Stimulated activated CD8-positive, alpha-beta memory T cell treated with anti-CD3 and anti-CD28 coated beads, Interleukin-15, amount 100 ng/mL, for 1 hour (primary cell): ENCODE measurements at places on chromosomes 2 and 18.

DNA sequence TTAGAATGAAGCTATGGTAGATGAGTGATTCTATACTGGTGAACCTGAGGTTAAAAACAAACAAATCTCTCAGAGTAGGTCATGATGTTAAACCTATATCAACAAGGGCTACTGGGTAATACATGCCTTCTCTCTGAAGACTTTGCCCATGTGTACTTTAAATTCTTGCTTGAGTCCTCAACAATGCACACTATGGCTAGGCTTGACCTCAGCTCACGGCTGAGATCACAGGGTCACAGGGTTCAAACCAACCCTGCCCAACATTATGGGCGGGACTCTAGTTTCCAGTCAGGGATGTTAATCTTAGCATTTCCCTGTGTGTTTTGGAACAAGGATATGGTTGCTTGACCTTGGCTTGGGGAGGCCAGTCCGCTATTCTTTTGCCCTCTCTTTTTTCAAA, 7.7 kb downstream of the CD28 start:
- no peak for DNase-seq

DNA sequence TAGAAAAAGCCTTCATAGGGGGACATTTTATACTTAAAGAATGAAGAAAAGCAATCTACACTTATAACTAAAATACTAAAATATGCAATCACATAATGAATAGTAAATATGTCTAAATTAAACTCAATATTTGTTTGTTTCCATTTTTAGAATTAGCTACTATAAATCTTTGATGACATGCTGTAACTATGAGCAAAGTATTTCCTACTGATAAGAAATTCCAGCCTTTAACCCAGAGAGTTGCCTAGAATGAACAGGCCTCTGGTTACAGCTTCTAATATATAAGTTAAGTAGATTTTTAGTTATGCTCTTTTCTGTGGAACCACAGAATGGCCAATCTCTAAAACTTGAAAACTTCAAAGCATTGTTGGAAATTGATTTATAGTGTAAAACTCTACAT, 1465.6 kb upstream of the ZEB2 start:
- DNase-seq = no peak

- DNase-seq = no peak
Measured at GRCh38 chr2:237686659-237687136, 59.3 kb downstream of the LRRFIP1 start.

GRCh38 chr2:189487283-189488007, 46.2 kb downstream of the WDR75 start:
- DNase-seq = no peak
